Foreskin fibroblast (primary cell): ENCODE measurements at places on chromosomes 6 and 20.
A peak's percentile ranks its signal among the peaks of the same experiment; 100 is the strongest.

- no peak for DNase-seq
Observed at GRCh38 chr20:11271920-11272594, 598.3 kb upstream of the JAG1 start.

DNA sequence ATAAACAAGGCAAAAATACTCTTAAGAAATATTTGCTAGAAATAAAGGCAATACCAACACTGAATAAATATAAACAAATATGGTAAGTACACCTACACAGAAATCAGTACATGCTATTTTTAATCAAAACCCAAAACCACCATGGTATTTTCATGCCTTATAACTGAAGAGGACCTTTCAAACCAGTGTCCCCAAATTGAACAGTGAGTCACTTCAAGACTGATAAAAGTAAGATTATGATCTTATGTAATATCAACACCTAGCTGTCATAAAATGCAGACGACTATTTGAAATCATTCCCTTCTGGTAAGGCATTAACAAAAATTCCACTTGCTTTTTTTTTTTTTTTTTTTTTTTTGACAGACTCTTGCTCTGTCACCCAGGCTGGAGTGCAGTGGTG, 156.8 kb upstream of the RUNX2 start:
- DNase-seq = no peak

- DNase-seq = no peak
Observed at GRCh38 chr6:74749211-74750147, 456.4 kb downstream of the COL12A1 start.

DNA sequence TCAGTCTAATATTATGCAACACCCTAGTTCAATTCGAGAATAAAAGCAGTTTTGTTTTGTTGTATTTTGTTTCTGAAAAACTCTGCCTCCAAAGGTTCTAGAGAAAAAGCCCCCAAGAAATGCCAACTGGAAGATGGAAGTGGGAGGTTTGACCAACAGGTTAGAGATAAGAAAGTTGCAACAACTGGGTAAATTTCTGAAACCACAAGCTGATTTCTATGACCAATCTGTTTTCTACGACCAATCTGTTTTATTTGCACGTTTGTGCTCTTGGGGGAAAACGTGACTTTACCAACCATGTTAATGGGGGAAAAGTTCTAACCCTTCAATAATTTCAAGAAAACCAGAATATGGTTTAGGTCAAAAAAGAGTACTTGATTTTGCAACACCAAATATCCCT, 173.2 kb downstream of the PDE7B start:
- DNase-seq = no peak

DNA sequence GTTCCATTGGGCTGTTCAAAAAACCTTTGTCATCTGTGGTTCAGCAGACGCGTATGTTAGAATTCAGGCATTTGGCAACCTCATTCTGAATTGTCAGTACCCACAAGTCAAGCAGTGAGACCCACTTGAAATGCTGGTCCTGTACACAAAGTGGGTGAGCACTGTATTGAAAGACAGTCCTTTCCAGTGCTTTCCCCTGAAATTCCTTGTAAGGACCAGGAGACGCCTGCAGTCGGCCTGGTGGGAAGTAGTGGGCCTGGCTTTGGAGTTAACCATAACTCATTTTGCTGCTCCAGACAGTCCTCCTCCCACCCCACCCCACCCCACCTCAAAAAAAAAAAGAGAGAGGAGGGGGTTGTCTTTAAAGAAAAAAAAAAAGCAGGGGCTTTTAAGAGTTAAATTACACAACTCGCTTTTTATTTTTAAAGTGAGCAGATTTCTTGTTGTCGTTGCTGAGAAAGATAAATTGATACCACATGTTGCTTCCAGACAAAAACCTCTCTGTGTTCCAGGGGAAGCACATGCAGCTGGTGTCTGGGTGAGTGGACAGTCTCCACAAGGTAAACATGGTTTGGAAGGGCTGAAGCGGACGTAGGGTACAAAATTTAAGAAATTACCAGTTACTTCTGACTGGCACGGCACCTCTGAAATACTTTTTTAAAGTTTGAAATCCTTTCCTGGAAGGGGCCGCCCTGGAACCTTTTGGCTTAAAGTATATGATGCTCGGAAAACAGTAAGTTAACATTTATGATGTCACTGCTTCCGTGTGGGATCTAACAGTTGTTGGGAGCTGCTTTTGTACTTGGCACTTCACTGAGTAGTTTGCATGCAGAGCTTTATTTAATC, 95.3 kb downstream of the FOXO3 start:
- DNase-seq = peak; percentile 73

DNA sequence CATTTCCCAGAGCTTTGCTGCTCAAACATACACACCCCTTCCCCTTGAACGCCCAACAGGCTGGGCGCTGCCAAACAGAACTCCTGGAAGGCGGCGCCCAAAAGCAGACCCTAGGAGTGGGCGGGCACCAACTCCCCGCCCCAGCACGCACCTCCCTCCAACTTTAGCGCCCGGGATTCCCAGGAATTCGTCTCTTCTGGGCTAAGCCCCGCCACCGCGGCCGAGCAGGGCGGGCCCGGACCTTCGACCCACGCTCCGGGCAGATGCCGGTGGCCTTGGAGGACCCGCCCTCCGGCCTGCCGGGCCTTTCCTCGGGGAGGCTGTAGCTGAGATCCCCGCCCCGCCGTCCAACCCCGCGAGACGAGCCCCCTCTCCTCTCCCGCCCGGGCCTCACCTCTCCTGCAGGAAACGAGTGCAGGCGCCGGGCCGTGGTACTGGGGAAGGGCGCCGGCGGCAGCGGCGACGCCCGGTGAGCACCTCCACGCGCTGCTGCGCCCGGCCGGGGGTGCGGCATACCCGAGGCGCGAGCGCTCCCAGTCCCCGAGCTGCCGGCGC, 659 bp downstream of the MCUR1 start:
- DNase-seq = peak; percentile 79

DNA sequence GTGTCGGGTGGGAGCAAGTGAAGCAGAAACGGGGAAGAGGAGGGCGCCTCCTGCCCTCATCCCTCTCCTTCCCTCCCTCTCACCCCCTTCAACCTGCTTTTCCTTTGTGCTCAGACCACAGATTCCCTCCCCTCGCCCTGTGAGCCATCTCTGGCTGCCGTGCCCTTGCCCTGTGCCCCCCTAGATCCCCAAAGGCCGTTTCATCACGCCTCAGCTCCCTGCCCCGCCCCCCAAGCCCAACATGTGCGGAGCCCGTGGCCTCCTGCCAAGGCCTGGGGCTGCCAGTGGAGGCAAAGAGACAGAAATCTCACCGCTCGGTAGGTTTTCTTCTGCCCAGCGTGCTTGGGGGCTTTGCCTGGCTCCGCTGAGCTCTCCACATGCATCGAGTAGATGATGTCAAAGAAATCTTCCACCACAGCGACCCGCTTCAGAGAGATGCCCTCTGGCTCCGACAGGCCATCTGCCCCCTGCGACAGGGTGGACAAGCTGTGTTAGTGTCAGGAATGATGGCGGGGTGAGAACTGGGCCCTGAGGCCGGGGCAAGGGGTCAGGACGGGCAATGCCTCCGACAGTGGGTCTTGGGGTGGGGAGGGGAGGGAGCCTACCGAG, 57.6 kb downstream of the NOL4L start:
- peak; percentile 56 for DNase-seq

DNA sequence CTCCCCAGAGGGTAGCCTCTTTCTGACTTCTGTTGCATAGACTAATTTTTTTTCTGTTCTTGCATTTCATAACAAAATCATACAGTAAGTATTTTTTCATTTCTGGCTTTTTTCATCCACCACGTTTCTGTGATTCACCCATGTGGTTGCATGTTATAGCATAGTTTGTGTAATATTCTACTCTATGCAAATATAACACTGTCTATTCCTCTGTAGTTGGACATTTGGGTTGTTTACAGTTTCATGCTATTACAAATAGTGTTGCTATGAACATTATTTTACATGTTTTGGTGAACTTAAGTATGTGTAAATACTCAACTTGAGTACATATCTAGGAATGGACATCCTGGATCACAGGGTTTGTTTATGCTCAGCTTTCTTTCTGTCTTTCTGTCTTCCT, 187.2 kb upstream of the KCNG1 start:
- no peak for DNase-seq

- no peak for DNase-seq
Observed at GRCh38 chr6:33727126-33727525, 15.6 kb upstream of the UQCC2 start.

DNA sequence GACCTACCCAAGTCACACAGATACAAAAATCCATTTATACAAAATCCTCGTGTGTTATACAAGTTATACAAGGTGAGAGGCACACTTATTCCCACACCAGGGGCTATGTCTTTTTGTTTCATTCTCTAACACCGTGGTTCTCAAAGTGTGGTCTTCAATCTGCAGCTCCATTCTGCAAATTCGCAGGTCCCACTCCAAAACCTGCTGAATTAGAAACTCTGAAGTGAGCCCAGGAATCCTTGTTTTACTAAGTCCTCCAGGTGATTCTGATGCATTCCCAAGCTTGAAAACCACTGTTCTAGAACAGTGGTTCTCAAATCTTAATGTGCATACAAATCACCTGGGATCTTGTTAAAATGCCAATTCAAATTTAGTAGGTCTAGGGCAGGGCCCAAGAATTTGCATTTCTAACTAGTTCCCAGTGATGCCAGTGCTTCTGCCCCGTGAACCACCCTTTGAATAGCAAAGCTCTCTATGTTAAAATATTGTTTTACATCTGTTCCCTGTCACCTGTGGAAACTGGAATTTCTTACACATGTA, 35.1 kb downstream of the LRFN2 start:
- no peak for DNase-seq

GRCh38 chr20:53247468-53248103, 275.4 kb downstream of the TSHZ2 start:
- DNase-seq = no peak
